Sigmoid colon (tissue), 7 donors: ENCODE measurements at places on chromosomes 6 and 20. TPM values are rescaled to one million over a fixed set of nuclear protein-coding genes. Genes with fewer than 3 reads are reported as not detected.

TP53TG5 gene
- not detected for total RNA-seq

POFUT1 gene
- total RNA-seq: 31.6 TPM

ELOVL4 gene
- 4.6 TPM for total RNA-seq

RBPJL gene
- not detected for total RNA-seq

PPIL6 gene
- 6.1 TPM for total RNA-seq

TPD52L1 gene
- 98.9 TPM for total RNA-seq

BEND6 gene
- total RNA-seq: 1.5 TPM

RNF217 gene
- total RNA-seq: 55.9 TPM

GSTA4 gene
- 37.0 TPM for total RNA-seq

TSPYL4 gene
- 15.1 TPM for total RNA-seq

CLPSL2 gene
- not detected for total RNA-seq

CCDC28A gene
- 18.0 TPM for total RNA-seq

SLC22A2 gene
- 0.99 TPM for total RNA-seq

MAK gene
- total RNA-seq: 0.36 TPM

NR2E1 gene
- total RNA-seq: not detected

SNAI1 gene
- total RNA-seq: 1.9 TPM

TCF15 gene
- not detected for total RNA-seq

SNAP91 gene
- 3.2 TPM for total RNA-seq

BCKDHB gene
- 16.9 TPM for total RNA-seq

NKAIN4 gene
- total RNA-seq: 0.95 TPM

LPA gene
- not detected for total RNA-seq

TINAG gene
- total RNA-seq: not detected

ARFGEF3 gene
- total RNA-seq: 3.0 TPM

TAP1 gene
- 35.0 TPM for total RNA-seq

RBM24 gene
- 15.0 TPM for total RNA-seq

NRSN1 gene
- 5.4 TPM for total RNA-seq

GCNT2 gene
- 16.4 TPM for total RNA-seq

GNAS-AS1 gene
- total RNA-seq: not detected

BPHL gene
- 11.0 TPM for total RNA-seq

GTSF1L gene
- total RNA-seq: not detected

RAET1L gene
- not detected for total RNA-seq

DEFB132 gene
- not detected for total RNA-seq

GABRR1 gene
- total RNA-seq: not detected

CLVS2 gene
- total RNA-seq: 1.8 TPM

TOX2 gene
- total RNA-seq: 0.82 TPM

RAB44 gene
- total RNA-seq: 0.71 TPM

ASIP gene
- 0.99 TPM for total RNA-seq

SCRT2 gene
- not detected for total RNA-seq

LAMA2 gene
- total RNA-seq: 100 TPM

COL21A1 gene
- total RNA-seq: 62.5 TPM

SLCO4A1 gene
- 7.5 TPM for total RNA-seq

GLP1R gene
- not detected for total RNA-seq
